Amygdala (tissue), 56 donors: ENCODE measurements at places on chromosomes 1 and 21.

DNA sequence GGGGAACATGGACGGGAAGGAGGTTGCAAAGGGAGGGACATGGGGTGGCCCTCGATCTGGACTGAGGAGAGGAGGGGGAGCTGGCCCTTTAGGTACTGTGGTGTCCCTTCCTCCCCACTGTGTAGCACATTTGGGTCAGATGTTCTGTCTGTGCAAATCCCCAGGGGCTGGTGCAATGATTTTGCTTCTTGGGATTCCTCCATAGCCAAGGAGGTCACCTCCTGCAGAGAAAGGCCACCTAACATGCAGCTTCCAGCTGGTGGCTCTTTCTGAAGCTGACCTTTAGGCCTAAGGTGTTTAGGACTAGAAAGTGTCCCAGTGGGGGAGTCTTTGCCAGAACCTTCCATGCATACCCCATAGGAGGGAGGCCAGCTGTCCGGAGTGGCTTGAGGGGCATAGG, 9.0 kb upstream of the MYOM3 start:
- no peak for DNase-seq

DNA sequence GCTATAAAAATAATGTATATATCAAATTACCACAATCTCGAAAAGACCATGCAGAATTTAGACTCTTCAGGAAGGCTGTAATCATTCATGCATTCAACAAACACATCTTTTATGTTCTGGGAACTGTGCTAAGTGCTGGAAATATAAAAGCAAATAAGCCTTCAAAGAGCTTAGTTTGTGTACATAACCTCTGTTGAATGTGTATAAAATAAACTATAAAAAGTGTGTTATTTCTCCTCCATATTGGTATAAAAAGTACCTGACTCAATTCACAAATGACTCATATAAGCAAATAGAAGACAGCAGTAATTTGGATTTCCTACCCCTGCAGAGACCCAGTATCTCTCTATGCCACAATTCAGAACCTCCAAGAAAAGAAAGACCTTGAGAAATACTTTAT, 36.8 kb downstream of the RAB3GAP2 start:
- no peak for DNase-seq

GRCh38 chr1:90187323-90187585, 192.3 kb downstream of the ZNF326 start:
- DNase-seq = no peak

GRCh38 chr1:153535242-153536011, at the start of gene S100A6:
TSS of gene S100A6 (minus strand) at chr1:153535991. CDS start at chr1:153535339, 652 bp downstream.
- DNase-seq = no peak

- DNase-seq = no peak
These were observed 56.4 kb downstream of the KIRREL1 start for GRCh38 chr1:158049853-158050252.

DNA sequence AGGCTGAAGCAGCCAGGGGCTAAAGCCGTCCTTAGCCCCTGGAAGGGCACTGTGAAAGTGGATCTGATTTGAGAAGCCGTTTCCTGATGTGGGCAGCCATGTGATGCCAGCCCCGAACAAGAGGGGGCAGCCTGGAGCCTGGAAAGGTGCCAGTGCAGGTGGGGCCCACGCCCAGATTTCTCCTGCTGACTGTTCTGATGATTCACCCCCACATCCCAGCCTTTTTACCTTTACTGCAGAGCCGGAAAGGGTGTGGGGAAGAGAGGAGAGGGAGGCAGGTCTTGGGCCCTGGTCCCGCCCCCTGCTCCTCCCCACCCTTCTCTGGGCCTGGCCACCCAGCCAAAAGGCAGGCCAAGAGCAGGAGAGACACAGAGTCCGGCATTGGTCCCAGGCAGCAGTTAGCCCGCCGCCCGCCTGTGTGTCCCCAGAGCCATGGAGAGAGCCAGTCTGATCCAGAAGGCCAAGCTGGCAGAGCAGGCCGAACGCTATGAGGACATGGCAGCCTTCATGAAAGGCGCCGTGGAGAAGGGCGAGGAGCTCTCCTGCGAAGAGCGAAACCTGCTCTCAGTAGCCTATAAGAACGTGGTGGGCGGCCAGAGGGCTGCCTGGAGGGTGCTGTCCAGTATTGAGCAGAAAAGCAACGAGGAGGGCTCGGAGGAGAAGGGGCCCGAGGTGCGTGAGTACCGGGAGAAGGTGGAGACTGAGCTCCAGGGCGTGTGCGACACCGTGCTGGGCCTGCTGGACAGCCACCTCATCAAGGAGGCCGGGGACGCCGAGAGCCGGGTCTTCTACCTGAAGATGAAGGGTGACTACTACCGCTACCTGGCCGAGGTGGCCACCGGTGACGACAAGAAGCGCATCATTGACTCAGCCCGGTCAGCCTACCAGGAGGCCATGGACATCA, at the start of gene SFN:
TSS of gene SFN (plus strand) at position 369 of the 904 bp plus-strand sequence. CDS start at position 433, 64 bp downstream.
- DNase-seq = no peak

GRCh38 chr1:23044035-23044434, 24.8 kb downstream of the KDM1A start:
- no peak for DNase-seq

DNA sequence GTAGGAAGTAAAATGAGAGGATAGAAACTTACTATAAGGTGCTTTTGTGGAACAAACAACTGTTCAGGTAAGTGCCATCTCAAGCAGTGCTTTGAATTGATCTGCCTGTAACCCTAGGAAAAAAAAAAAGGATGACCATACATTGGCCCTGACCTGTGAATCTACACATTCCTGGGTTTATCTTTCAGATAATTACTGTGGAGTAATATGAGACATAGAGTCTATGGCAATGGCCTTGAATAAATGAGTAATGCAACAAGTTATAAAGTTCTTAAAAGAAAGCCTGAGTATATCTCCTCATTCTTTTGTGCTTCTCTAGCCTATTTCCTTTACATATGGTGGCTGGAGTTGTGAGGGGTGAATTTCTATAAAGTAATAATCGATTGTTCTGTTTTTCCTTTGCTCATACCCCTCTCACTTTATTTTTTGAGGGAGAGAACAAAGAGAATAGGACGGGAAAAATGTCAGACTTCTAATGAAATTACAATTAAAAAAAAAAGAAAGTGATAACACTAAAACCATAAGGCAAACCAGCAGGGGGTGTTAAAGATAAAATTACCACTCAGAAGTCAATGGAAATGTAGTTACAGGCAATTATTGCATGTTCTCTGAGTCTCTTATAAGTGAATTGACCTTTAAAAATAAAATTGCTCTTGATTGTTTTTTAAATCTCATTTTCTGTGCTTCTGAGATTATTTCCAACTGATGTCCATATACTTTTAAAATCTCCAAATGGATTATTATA, 12.4 kb upstream of the ATP1A1 start:
- no peak for DNase-seq

GRCh38 chr21:36689324-36689723, 9.6 kb upstream of the SIM2 start:
- no peak for DNase-seq

GRCh38 chr1:8228253-8228652, 89.7 kb upstream of the SLC45A1 start:
- DNase-seq = no peak

DNA sequence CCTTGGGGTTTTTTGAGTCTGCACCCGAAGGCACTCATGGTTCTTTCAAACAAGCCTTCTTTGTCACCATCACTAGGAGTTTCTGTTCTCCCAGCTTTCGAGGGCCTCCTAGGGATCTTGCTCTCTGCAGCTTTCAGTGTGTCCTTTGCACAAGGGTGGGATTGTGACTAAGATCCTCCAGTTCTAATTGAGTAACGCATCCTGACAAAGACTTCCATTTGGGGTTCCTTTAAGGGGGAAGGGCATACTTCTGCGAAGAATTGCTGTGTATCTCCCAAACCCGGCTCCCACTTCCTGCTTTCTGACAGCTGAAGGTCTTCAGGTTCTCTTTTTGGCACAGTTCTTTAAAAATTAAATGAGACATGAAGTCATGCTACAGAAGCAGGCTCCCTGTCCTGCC, 139.4 kb downstream of the EDEM3 start:
- DNase-seq = no peak

DNA sequence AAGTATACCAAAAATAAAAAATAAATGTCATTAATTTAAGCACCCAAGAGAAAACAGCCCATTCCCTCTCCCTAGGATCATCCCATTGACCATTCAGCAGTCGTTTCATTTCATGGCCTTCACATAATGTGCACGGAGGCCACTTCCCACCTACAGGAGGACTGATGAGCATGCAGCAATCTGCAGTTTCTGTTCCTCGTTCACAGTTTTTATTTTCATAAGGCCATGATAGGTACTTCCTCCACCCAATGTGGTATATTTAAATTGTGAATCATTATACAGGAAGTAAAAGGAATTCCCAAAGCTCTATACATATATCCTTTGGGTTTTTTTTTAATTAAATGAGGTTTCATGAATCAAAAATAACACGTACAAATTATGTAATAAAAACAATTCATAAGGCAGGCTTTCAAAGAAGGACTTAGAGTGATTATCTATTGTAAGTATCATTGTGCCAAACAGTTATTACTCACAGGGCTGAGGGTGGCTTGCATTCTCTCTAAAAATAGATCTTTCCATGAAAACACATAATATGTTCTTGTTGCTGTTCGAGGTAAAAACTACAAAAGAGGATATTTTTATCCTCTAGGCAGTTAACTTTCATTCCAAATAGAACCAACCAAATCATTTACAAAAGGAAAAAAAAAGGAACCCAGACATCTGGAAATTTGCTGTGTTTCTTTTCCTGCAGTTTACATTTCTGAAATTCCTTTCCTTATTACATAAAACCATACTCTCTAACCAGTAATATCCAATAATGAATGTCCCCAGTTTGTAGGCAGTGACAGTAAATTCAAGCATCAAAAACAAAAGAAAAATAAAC, 27.5 kb upstream of the SLC44A3 start:
- no peak for DNase-seq

DNA sequence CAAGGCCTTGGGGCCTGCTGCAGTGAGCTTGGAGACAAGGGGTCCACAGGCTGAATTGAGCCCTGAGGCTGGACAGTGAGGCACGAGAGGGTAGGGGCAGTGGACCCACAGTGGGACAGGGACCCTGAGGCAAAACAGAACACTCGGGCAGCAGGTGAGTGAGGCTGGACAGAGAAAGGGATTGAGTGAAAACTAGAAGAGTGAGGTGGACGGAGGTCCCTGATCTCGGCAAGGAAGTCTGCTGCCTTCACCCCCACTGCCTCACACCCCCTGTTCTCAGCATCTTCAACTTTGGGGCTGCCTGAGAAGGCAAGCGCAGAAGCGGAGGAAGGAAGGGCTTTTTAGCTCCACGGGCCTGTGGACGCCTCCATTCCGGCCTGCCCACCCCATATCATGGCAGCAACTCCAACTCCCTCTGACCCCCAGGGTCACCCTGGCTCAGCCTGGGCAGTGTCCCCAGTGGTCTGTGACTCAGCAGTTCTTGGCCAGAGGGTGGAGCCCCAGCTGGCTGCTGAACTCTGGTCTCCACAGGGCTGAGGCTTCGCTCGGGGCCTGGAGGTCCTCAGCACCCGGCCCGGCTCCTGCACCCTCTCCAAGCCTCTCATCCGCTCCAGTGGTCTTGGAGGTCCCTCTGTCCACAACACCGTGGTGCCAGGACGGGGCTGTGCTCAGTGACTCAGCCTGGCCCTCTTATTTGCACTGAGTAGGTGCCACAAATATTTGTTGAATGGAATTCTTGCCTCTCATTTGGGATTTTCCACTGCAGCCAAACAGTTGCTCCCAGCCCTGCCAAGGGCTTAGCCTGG, 60.0 kb upstream of the EPS8L3 start:
- DNase-seq = no peak

DNA sequence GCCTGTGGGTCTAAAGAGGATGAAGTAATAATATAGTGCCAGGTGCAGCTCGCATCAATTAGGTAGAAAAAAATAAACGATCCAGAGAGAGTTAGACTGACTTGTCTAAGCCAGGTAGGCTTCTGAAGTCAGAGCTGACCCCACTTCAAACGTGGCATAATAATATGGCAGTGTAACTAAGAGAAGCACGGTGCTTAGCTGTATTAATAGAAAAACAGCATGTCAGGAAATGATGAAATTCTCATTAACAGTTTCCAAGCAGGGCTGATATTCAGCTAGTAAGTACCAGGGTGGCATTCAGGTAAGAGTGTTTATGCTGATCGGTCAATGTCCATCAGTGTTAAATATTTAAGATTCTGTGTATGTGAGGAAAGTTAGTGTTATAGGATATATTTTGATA, 145.8 kb upstream of the SAMSN1 start:
- DNase-seq = no peak

DNA sequence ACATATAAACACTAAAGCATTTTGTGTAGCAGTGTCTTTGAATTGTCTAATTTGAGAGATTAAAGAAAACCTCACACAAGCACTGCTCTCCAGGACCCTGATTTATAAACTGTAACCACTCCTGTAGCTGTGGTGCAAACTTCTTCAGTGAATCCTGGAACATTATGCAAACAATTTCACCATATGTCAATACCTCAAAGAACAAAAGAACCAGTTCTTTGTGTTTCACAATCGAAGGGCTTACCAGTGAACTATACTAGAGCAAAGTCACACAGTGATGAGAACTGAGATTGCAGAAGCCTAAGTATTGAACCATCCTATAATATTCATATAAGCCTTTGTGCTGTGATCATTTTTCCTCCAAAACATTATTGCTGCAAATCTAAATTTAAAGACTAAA, 21.5 kb downstream of the DPH5 start:
- DNase-seq = no peak

DNA sequence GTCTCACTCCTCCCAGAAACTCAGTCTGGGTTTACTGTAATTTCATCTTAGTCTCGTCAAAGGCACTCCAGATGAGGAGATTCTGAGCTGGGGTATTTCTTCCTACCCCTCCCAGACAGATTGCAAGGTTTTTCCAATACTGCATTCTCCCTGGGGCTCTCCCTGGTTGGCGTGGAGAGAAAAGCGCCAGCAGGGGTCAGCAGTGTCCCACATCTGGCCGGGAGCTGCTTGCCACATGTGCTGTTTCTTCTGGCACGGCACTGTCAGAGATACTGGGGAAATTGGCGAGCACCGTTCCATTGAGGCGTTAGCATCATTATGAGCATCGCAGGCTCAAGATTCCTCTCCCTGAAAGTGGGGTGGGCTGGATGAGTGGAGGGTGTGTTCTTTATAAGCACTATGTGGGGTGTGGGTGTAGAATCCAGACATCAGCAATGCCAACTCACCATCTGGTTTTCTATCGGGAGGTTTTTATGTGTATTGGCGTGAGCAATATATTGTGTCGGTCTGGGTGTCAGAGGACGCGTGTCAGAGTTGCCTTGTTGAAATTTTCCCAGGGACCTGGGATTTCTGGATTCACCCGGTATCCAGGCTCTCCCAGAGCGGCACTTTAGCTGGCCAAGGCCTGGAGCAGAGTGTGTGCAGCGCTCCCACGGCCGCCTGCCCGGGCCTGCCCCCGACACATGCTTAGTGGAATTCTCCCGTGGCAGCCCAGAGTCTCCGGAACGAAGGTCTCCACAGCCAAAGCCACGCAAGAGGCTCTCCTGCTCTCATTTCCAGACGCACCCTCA, 8.0 kb upstream of the NAV1 start:
- DNase-seq = peak; percentile 37

GRCh38 chr1:12159816-12160215, 7.0 kb upstream of the TNFRSF1B start:
- DNase-seq = no peak
